ENCODE measurements at places on chromosomes 7 and 10.

DNA sequence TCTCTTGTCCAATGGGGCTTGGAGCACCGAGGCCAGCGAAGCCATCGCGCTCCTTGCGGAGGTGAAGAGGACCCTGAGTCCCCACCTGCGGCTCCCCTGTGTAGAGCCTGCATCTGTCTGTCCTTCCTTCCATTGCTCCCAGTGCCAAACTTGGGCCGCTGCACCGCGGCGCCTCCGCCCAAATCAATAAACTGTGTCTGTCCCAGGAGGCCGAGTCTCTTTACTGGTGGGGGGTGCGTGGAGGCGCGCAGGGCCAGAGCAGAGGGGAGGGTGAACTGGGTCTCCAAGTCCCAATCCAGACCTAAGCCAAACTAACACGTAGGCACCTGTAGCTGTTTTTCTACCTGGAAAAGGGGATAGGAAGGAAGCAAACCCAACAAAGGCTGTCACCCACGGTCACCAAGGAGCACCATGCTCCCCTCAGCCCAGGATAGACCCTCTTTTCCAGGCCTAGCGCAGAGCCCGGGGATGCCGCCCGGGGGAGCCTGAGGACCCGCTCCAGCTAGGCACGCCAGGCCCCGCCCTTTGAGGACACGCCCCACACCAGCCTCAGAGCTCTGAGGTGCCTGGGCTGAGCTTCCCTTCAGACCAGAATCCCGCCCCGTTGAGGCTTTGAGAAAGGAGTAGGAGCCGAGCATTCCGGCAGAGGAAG is 1.2 kb upstream of the CHAT start:
- no peak for DNase-seq

DNA sequence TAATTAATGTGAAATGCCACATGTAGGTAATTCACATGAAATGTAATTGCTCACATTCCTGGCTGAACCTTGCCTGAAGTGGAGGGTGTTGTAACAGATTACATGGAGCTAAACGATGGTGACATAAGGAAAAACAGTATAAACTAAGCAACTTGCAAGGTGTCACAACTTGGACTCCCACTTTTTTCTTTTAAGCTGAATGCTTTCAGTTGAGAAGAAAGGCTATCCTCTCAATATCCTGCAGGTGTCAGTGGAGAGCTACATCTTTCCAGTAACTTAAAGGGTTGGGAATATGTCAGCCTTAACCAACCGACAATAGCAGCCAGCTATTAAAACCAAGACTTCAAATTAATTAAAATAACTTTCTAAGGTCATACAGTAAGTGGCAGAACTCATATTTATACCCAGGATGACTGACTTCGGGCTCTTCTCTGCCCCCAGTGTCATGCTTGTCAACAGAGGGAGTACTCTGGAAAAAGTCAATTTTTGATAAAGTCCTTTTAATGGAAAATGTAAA is 33.7 kb downstream of the NRBF2 start:
- peak; percentile 72 for DNase-seq

- DNase-seq, result peak; percentile 32
Measured at GRCh38 chr7:97064972-97065587, 40.4 kb upstream of the DLX5 start.

DNA sequence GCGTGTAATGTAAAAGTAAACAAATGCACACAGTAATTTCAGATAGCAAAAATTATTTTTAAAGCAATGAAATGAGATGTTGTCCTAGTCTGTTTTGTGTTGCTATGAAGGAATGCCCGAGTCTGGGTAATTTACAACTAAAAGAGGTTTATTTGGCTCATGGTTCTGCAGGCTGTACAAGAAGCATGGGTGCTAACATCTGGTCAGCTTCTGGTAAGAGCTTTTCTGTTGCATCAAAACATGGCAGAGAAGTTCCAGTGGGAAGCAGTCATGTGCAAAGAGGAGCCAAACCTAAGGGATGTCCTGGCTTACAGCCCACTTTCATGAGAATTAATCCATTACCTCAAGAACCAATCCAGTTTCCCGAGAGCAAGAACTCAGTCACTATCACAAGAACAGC is 62.9 kb upstream of the MNX1 start:
- DNase-seq, result no peak

DNA sequence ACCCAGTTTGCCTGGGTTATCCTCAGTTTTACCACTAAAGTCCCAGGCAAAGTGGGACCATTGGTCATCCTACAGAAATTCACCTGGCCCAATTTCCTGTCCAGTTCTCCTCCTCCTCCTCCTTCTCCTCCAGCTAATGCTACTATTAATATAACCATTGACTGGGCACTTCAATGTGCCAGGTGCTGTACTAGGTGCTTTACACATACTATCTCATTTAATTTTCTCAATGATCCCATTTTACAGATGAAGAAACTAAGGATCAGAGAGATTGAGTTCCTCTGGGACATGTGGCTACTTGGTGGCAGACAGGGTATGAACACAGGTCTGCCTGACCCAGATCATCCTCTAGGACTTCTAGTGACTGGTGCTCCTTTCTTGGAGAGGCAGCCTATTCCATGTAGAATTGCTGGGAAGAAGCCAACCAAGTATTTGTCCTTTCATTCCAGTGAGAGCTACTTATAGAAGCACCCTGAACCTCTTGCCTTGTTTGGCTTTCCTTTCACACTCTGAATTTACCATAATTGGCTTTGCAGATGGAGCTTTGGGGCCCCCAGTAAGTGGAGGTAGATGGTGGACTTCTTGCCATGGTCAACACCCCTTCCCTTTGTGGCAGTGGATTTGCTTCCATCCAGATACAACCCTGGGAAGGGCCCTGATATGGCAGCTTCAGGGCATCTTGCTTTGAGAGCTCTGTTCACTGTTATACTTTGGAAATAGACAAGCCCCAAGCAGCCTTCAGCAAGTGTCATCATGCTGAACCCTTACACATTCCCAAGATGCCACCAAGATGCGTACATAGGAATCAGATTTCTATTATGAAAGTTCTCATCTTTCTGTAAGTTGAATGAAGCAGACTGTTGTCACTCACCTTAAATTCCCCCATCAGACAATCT is 78.7 kb downstream of the MYOF start:
- no peak for DNase-seq

DNA sequence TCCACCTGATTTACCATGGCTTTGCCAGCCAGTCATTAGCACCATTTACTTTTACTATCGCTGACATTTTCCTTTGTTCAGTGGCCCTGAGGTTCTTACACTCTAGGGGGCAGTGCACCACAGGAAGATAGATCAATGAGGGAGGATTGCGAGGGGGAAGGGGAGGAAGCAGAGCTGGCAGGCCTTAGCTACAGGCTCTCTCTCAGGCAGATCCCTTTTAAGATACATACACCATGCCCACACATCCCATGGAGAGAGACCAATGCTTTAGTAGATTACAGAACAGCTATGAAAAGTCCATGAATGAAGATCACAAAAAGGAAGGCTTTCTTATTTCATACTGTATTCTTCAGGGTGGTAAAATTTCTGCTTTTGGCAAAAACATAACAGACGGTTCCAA is 47.4 kb downstream of the DENND11 start:
- DNase-seq, result peak; percentile 60

GRCh38 chr10:96675846-96676245 is 44.5 kb downstream of the PIK3AP1 start:
- DNase-seq, result no peak

- peak; percentile 73 for DNase-seq
Measured at GRCh38 chr10:3192856-3193635, 20.5 kb upstream of the PITRM1 start.

- no peak for DNase-seq
Measured at GRCh38 chr7:12504149-12504548, 66.4 kb upstream of the SCIN start.

DNA sequence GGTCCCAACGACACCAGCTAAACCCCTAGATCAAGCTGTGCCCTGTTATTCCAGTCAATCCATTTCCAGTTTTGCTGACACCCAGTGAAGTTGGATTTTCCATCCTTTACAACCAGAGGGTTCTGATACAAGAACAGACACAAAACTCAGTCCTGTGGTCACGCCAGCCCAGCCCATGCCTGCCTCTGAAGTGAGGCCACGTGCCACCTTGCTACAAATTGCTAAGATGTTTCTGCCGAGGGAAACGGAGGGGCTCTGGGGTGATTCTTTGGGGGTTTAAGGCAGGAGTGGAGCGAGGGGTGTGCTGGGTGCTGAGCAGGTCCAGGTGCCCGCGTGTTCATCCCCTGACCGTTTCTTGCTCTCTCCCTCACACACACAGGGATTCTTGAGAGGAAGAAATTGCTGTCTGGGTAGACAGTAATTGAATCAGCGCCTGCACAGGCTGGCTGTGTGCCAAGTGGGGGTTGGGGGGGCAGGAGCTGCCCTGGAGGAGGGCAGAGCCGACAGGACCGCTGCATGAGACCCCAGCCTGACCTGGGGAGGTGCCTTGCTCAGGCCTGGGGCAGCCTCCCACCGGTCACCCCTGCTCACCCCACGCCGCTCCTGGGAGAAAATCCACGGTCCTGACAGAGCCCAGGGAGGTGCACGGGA is 38.1 kb downstream of the ADAP1 start:
- no peak for DNase-seq

DNA sequence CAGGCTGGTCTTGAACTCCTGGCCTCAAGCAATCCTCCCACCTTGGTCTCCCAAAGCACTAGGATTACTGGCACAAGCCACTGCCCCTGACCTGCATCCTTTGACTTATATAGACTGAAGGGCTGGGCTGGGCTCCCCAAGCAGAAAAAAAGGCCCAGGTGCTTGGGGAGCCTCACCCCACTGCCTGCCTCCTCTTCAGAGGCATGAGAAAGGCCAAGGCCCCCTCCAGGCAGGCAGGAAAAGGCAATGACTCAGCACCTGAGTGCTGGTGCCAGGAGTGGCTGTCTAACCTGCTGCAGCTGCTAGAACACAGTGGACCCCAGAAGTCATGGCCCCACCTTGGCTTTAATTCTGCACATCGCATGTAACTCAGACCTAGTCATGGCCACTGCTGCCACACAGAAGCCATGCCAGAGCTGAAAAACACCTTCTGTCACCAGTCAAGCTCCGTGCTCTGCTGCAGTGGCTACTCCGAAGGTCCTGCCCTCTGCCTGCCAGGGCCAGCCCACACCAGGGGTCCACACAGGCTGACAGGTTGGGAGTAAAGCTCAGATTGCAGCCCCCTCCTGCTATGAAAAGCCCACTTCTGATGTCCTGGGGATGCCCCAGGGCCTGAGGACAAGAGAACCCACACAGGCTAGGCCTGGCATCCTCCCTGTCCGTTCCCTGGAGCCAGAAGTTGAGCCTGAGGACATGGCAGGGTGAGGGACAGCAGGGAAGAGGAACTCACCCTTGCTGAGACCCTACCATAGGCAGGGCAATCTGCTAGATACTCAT is 48.5 kb downstream of the GRID1 start:
- DNase-seq, result no peak

- DNase-seq, result peak; percentile 10
Measured at GRCh38 chr10:71887743-71888142, 36.7 kb upstream of the PSAP start.

DNA sequence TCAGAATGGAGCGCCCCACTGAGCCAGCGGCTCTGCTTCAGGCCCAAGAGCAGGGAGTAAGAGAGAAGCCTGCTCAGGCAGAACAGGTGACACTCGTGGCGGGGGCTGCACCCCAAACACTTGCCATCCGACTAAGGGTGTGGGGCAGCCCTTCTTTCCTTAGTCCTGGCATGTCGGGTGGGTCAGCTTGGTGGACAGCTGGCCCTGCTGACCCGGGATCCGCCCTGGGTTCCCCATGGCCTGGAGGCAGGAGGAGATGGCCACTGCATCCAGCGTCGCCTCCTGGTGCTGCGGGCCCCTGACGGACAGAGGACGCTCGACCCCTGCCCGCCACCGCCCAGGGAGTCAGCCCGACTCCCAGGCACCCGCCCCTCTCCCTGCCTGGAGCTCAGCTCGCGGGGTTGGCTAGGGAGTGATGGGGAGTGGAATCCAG is 1.2 kb upstream of the PAOX start:
- DNase-seq, result no peak

DNA sequence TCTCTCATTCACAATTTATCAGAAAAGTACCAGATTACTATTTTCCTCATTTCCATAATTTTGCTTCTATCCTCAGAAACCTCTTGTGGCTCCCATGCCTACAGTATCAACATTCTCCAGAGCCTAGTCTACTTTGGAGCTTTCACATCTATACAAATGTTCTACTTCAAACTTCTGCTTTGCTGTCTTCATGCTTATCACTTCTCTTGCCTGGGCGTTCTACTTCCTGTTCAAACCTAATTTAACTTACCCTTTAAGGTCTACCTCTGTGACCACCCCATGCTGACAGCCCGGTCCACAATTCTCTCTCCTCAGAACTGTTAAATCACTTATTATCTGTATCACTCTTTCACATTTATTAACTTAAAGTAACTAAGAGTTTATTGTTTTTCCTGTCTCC is 6.1 kb upstream of the PTPN12 start:
- no peak for DNase-seq

DNA sequence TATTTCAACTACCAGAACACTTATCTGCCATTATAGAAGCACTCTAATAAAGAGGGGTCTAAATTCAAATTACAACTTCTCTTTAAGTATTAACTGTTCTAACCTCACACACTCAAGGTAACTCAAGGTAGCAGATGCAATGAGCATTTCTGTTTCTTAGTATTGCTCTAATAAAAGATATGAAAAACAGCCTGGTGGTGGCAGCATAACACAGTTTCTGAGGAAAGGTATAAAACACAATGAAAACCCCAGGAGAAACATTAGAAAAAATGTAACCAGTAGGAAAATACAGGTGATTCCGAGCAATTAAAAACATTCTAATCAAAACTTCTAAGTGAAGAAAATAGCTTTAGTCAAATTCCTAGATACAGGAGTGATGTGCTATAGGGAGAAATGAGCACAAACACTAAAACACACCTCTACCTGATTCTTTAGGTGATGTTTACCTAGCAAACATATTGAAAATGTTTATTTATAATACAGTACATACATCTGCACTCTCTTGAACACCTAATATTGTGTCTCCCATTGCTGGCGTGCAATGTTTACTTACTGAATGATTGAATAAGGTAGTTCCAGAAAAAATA is 3.5 kb downstream of the MKRN1 start:
- DNase-seq, result peak; percentile 36

DNA sequence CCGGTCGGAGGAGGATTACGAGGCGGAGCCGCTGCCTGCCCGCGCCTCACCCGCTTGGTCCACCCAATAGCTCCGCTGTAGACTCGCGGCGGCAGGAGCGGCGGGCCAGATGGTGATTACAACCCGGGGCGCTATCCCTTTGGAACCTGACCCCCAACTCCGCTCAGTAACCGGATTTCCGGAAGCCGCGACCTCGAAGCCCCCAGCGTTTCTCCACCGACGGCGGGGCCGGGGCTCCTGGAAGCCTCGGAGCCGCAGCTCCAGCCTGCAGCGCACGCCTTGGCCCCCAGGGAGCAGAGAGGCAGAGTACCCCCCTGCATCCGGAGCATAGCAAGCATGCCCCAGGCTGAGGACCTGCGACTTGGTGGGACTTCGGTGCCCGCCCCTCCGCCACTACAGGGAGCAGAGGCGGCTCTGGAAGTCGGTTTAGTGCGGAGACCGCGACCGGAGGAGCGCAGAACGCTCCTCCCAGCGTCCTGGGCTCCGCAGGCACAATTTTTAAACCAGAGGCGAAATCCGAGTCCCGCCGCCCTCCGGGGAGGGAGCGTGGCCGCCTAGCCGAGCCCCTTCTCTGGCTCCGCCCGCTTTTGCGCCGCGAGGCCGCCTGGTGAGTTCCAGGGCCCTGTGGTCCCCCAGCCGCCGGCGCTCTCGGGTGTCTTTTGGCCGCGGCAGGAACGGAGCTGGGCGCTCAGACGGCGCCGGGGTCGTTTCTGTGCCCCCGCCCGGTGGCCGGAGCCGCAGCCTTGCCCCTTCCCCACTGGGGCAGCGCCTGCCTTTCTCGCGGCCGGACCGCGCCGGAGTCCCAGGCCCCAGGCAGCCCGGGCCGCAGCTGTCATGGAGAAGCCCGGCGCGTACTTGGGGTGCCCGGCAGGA is 28.2 kb upstream of the BMS1 start:
- DNase-seq, result peak; percentile 2

GRCh38 chr7:137360087-137360679 is 16.6 kb upstream of the PTN start:
- DNase-seq, result no peak

All from fibroblast of skin of right quadriceps (primary cell).